Stimulated activated CD4-positive, alpha-beta T cell treated with anti-CD3 and anti-CD28 coated beads, Interleukin-4, amount 100 ng/mL, for 1 hour (primary cell): ENCODE measurements at places on chromosomes 1 and 21.

- no peak for DNase-seq
Observed at GRCh38 chr1:12643079-12643478, 806 bp upstream of the AADACL4 start.

DNA sequence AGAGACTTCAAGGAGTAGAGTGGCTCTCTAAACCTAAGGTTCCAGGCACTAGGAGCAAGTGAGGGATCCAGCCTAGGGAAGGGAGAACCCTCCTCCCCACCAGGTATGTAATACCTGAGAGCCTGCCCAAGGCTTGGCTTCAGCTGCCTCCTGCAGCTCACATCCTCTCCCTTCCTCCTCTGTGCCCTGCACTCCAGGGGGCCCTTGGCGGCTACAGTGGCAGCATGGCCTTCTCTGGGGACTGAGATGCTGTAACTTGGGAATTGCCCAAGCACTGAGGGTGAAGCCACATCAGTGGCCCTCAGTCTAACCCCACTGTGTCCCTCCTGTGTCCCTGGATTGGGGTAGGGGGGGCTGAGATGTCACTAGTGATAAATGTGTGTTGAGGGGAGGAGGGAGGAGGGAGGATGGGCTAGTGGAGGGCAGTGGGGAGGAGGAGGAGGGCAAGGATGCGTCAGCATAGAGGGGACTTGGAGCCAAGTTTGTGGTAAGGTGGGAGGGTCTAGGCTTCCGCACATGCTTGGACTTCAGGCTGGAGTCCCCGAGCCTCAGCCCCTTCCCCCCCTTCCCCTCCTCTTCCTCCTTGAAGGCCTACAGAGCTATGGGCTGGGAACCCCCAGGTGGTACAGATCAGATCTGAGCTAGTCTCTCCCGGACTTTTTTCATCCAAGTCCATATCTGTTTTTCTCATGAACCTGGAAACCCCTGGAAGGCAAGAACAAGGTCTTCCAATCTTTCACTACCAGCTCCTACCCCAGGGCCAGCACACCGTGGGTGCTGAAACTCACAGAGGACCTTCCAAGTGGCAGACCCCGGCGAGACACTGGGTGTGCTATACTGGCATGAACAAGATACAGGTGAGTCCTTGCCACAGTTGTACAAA, 17.5 kb downstream of the COL9A2 start:
- DNase-seq, result no peak

GRCh38 chr1:116807394-116808199, 53.4 kb downstream of the CD2 start:
- DNase-seq, result no peak

DNA sequence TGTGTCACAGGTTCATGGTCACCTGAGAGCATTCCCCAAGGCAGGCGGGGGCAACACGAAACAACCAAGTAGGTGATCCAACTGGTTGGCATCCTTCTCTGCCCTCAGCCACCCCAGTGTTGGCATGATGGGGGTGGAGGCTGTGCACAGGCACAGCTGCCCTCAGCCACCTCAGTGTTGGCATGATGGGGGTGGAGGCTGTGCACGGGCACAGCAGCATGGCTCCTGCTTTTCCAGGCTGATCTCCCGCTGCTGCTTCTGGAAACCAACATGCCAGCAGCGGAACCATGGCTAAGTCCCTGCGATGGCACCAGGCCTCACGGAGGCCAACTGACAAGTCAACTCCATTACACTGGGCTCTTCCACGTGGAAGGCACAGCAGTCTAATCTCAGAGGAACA, 447.8 kb downstream of the PTPRU start:
- no peak for DNase-seq

DNA sequence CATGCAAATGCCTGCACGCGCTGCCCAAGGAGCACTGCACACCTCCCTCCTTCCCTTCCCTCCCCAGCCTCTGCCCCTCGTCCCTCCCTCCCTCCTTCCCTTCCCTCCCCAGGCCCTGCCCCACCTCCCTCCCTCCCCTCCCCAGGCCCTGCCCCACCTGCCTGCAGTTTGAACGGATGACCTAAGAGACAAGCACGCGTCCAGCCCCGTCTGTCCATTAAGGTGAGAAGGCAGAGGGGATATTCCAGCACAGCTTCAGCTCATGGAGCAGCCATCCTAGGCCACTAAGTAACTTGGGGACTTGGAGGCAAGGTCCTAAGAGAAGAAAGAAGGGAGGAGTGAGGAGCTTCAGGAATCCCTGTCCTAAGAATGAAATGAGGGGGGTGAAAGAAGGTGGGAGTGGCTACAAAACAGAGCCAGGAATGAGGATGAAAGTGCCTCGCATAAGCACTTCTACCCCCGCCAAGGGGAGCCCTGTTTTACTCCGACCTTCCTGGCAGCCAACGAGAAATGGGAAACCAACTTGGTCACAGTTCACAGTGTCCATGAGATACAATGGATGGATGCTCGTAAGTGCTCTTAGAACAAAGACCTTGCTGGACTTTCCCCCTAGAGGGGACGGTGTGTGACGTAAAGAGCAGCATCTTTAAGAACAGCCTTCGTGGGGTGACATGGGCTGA, 21.3 kb upstream of the EFHD2 start:
- no peak for DNase-seq

DNA sequence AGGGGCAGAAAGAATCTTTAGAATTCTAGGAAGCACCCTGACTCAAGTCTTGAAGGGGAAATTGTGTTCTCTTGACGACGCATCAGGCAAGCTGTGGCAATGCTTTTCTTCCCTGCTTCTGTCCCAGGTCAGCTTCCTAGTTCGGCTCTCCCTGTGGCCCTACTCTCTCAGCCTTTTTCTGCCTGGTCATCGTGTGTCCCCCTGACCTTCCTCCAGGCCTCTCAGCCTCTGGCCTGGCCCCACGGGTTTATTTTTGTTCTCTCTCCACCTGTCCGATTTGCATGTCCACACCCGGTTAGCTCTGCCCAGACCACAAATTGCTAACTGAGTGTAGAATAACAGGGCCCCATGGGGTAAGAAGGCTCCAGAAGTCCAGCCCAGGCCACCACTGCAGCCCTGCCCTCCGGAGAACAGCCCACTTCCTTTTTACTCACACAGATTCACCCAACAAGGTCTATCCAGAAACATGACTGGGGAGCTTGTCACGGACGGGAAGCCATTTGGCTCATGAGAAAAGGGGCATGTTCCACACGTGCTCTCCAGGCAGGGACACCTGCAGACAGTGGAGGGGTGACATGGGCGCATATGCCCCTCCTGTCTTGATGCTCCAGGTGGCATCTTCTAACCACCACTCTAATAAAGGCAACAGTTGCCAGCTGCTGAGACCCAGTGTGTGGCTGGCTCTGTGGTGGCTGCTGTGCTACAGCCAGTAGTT, 9.8 kb downstream of the KCNN3 start:
- no peak for DNase-seq

DNA sequence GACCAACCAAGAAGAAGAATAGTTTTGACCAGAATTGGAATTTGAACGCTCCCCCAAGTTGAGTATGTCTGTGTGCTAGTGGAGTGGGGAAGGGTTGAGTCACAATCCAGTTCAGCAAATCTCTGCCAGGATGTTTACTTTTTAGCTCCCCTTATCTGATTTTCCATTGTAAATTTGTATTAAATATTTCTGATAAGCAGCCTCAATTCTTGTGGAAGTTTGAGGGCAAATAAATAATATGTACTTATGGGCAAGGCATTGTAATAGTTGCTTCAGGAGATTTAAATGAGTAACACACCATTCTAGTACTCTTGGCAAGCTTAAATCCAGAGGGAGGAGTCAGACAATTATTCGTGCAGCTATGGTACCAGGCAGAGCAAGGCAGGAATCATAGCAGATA, 14.4 kb downstream of the CXADR start:
- no peak for DNase-seq

- DNase-seq, result no peak
Observed at GRCh38 chr1:247111700-247112478, 7.7 kb upstream of the ZNF669 start.

GRCh38 chr1:240178366-240178765, 86.7 kb downstream of the FMN2 start:
- no peak for DNase-seq

DNA sequence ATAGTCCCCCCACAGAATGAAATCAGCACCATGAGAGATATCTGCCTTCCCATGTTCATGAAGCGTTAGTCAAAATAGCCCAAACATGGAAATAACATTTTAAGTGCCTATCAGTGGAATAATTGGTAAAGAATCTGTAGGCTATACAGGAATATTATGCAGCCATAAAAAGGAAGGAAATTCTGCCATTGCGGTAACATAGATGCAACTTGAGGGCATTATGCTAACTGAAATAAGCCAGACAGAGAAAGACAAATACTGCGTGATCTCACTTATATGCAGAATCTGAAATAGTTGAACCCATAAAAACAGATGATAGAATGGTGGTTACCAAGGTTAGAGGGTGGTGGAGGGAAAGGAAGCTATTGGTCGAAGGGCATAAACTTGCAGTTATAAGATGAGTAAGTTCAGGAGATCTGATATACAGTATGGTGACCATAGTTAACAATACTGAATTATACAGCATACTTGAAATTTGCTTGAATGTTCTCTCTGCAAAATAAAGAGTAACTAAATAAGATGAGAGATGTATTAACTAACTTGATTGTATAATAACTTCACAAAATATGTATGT, 699 bp upstream of the IL23R start:
- DNase-seq, result no peak

GRCh38 chr1:223031733-223032601, 111.1 kb downstream of the TLR5 start:
- DNase-seq, result no peak

DNA sequence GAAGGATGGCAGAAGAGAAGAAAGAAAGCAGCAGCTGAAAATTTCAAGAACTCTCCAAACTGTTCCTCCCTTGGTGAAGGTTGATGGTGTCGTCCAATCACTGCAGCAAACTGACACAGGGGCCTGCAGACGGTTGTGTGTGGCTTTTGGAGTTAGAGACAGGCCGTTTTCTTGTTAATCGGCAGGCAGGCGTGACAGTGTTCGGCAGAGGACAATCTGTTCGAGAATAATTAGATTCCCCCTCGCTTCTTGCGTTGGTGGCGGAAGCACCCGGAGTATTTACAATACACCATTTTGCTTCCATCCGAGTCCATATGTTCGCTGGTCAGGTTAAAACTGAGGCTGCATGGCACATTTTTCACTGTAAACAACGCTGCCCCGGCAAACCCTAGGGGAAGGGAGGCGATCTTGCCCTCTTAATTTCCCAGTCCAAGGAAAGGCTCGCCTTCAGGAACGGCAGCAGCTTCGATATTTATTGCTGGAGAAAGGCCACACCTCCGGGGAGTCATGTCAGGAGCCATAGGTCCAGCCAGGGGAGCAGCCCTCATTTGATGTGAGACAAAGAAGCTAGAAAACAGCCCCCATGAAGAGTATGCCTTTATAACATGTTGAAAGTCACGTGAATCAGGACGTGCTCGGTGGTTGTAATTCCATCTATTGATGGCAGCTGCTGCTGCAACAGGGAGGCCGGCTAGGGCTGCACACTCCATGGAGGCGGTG, 360.1 kb downstream of the SMYD3 start:
- DNase-seq, result no peak
